ENCODE measurements at places on chromosomes 2 and 18. TPM values are rescaled to one million over a fixed set of nuclear protein-coding genes. Genes with fewer than 3 reads are reported as not detected.

DNA sequence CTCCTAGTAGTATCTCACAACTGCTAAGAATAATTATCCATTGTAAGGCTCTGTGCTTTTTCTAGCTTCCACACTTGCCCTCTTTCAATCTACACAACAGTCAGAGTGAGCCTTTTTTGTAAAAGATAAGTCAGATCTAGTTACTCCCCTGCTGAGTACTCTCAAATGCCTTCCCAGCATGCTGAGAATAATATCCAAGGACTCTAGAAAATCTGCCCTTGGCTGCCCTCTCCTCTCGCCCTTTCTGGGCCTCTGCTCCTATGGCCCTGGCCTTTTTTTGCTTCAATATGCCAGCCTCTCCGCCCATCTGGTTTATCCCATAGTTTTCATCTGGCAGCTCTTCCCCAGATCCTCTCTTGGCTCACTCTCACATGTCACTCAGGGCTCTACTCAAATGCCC is 455.9 kb upstream of the UBE2E3 start:
- no peak for DNase-seq

DNA sequence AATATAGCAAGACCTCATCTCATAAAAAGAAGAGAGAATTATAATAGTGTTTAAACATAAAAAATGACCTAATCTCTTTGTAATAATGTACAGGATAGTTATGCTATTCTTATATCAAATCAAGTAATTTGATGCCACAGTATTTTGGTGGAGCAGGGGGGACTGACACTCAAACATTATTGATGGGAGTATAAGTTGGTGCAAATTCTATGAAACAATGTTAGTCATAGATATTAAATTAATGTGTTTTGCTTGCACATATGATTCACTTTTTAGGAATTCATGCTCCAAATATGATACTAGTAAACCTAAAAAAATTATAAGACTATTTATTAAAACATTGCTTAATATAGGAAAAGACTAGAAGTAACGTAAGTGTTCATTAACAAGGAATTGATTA is 256.1 kb upstream of the SYT4 start:
- no peak for DNase-seq

The MTIF2 gene
- total RNA-seq = 47.1 TPM

DNA sequence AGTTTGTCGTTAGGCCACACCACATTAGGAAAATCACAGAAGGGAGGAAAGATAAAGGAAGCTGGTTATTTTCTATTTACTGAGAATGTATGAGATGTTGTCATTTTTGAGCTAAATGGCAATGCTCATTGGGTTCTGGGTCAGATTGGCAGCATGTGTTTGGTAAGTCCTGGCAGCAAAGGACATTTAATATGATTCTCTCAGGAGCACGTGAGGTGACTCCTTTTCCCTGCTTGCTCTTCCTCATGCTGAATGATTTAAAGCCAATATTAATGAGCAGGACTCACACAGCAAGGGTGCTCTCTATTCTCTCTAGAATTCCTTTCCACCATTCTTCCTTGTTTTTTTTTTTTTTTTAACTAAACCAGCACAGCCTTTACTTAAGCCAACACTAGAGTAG is 298.2 kb downstream of the XIRP2 start:
- DNase-seq = no peak

The ARHGEF4 gene
- total RNA-seq = 1.1 TPM

DNA sequence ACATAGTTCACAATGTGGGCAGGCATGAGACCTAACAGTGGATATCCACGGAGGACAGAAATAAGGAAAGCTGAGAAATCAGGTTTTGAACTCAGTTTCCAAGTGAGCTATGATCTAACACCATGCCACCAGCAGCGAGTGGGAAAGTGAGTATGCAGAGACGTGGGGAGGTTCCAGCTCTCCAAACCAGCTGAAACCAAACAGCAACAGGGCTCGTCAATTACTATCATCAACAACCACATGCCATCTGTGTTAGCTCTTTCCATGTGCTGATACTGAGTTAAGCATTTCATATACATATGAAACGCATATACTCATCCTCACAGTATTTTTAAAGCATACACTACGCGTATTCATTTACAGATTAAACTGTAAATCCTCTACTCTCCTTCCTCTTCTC is 172.4 kb downstream of the ZNF516 start:
- DNase-seq = no peak

The KYNU gene
- total RNA-seq = 0.61 TPM

The DES gene
- total RNA-seq = 706 TPM

The INHBB gene
- 0.98 TPM for total RNA-seq

GRCh38 chr18:62766266-62766665 is 50.9 kb downstream of the PHLPP1 start:
- DNase-seq = no peak

DNA sequence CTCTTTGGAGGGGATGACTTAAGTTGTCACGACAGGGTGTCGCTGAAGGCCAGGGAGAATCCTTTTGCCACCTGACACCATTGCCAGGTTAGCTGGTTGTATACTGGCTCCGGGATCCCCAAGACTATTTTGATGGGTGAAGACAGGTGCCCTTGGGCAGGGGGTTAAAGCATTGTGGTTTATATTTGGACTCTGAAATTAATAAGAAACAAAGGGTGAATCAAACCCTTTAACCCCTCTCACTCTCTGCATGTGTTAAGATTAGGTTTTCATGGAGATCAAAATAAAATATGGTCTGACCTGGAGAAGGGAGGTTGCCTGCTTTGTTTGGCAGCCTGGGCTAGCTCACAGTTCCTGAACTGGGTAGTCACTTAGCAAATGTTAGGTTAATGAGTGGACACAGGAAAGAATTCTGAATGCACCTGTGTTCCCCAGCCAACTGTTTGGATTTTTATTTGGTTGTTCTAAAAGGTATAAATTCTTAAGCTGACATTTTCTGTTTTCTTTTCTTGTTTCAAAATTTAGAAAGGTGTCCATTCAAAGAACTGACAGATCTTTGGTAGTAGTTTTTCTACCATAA is 301.7 kb downstream of the KCNS3 start:
- DNase-seq = no peak

The RASGRP3 gene
- total RNA-seq = 2.8 TPM

GRCh38 chr2:215979620-215980019 is 33.7 kb downstream of the MREG start:
- DNase-seq = no peak

- peak; percentile 12 for DNase-seq
These were observed 52.5 kb upstream of the SLC14A2 start for GRCh38 chr18:45562567-45563479.

DNA sequence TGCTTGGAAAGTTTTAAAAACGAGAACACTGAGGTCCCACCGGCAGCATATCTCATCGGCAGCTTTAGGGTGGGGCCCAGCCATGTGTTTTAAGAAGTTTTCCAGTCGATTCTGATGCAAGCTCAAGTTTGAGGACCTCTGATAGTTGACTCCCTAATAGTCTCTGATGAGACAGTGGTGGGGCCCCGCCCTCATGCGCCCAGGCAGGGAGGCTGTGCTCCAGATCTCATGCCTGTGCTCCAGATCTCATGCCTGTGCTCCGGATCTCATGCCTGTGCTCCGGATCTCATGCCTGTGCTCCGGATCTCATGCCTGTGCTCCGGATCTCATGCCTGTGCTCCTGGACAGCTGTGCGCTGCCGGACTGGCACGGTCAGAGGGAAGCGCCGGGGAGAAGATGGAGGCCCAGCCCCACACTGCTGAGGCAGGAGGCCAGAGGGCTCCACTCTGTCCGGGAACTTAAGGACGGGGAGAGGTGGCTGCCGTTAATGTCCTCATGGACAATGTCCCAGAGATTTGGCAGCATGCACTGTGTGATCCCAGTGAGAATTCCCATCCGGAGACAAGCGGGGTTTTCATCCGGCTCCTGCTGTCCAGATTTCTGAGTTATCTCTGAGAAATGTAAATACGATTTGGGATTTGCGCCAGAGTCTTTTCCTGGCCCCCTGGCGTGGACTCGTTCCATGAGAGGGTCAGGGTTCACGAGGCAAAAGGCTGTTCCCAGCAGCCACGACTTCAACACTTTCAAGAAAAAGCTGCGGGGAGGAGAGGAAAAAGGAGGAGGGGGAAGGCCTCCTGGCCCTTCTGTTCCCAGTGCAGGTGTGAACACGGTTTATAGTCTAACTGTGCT is 9.4 kb upstream of the COLEC11 start:
- DNase-seq = peak; percentile 28

DNA sequence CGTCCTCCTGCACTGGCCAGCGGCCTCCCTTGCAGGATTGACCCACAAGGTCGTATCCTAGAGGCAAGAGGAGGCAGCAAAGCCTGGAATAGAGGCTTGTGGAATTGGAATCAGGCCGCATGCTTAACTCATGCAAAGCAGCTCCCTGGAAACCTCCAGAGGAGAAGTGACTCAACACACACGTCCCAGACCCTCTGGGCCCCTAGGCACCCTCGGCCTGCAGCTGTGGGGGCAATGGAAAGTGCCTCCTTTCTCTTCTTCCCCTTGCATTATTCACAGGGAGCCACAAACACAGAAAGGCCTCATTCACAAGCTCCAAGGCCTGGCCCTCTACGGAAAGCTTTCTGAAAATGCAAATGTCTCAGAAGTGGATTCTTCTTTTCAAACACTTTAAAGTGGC is 19.6 kb downstream of the SPATA3 start:
- no peak for DNase-seq

GRCh38 chr2:230050136-230050535 is 18.6 kb downstream of the SLC16A14 start:
- no peak for DNase-seq

GRCh38 chr2:27687232-27687631 is 23.5 kb downstream of the SLC4A1AP start:
- no peak for DNase-seq

DNA sequence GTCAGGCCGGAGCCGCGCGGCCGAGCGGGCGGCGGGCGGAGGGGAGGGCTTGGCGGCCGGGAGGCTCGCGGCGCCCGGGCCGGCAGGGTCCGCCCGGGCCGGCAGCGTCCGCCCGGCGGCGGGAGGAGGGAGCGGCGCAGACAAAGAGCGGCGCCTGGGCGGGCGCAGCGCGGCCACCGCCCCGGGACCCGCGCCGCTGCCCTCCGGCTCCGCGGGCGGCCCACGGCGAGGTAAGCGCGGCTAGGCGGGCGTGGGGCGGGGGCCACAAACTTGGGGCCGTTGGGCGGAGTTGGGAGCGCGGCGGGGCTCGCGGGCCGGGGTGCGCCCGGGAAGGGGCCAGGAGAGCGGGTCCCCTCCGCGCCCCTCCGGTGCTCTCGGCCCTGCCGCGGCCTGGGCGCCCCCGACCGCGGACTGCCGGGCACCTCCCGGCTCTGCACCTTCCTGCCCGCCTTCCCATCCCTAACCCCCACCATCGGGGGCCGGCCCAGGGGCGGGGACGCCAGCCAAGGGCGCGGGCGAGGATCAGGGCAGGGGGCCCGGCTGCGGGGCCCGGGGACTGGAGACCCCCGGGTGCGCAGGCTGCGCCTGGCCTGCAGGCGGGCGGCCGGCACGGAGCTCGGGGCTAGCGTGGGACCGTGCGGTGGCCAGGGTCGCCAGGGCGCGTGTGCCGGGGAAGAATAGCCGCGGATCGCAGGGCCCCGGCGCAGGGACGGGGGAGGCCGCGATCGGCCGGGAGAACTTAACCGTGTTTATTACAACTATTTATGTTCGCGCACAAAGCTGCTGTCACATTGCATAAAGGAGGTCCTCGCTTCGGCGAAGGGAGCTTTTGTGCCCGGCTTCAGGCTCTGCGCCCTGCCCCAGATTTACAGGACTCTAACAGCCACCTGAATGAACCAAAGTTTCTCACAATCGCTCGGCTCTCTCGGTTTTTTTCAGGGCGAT is at the start of gene NCK2:
NCK2 (plus strand) TSS at position 4 of the 945 bp plus-strand sequence. CDS start 110,152 bp downstream, outside the sequence.
- peak; percentile 34 for DNase-seq

The MITD1 gene
- 19.4 TPM for total RNA-seq

- no peak for DNase-seq
These were observed 563.8 kb upstream of the NETO1 start for GRCh38 chr18:73431620-73432019.

The RIT2 gene
- total RNA-seq = not detected

DNA sequence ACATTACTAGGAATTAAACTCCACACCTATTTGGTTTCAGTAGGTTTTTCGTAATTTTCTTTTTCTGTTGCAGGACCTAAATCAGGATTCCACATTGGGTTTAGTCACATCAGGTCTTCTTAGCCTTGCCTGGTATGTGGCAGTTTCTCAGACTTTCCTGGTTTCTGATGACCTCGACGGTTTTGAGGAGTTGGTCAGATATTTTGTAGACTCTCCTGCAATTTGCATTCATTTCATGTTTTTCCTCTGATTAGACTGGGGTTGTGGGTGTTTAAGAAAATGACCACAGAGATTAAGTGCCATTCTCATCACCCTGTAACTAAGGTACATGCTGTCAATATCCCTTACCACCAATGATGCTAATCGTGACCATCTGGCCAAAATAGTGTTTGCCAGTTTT is 97.3 kb upstream of the ST6GAL2 start:
- DNase-seq = no peak

The FHL2 gene
- 94.2 TPM for total RNA-seq

GRCh38 chr18:6382963-6383362 is 31.7 kb downstream of the L3MBTL4 start:
- DNase-seq = no peak

DNA sequence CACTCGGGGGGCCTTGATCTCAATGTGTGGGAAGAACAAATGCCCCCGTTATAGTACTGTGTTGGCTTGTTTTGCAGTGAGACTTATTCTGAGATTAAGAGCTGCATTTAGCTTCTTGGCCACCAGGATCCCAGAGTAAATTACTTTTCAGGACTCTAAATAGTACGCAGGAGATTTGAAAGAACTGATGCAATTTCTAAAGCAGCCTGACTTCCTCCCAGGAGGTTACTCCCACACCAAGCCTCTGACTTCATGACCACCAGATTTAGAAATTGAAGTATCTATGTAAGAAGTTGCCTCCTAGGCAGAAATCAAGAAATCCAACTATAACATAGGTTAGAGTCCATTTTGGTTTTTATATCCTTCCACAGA is 67.0 kb downstream of the FEZ2 start:
- DNase-seq = no peak

The FBLN7 gene
- 1.5 TPM for total RNA-seq

The SCYGR4 gene
- total RNA-seq = not detected

- DNase-seq = no peak
These were observed 123.1 kb upstream of the XIRP2 start for GRCh38 chr2:166765141-166765540.

GRCh38 chr18:23812546-23813440 is 123.5 kb downstream of the LAMA3 start:
- DNase-seq = no peak

The GULP1 gene
- 9.6 TPM for total RNA-seq

- no peak for DNase-seq
These were observed 211.4 kb upstream of the SLC39A10 start for GRCh38 chr2:195445639-195446038.

The BOK gene
- total RNA-seq = 14.2 TPM

DNA sequence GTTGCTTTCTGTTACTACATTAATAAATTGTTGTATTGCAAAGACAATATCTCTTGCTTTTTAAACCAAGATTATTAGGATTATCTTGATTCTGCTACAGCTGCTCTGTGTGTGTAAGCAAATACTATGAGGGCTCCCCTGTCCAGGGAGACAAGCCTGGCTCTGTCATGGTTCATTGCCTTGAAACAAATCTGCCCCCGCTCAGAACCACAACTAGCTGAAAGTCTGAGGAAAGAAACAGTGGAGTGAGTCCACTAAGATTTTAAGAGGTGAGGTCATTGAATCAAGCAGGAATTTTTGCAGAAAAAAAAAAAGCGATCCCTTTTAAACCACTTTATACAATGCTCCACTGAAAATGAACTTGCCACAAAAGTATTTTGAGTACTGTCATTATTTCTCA is 30.8 kb upstream of the LRRTM4 start:
- no peak for DNase-seq

The SP5 gene
- total RNA-seq = 1.7 TPM

GRCh38 chr2:30305235-30305634 is 73.9 kb downstream of the LBH start:
- DNase-seq = no peak

Data from left colon (tissue), 2 donors.